ENCODE measurements at places on chromosomes 11 and 22.

DNA sequence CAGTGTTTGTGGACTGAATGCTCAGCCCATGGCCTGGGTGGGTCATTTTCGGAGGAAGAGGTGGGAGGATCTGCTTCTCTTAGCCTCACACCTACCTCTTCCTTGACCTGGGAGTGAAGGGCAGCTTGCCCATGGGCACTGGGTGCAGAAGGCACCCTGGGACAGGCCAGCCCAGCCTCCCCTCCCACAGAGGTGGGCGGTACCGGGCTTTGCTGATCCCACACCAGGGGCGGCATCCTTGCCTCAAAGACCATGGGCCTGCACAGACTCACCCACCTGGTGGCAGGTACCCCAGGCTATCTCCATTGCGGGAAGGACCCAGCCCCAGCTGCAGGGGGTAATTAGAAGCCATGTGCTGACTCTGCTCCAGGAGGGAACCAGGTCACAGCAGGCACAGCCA lies 1.5 kb upstream of the PNPLA5 start:
- no peak for DNase-seq

- DNase-seq, result no peak
Observed at GRCh38 chr22:44609400-44609988, 92.5 kb upstream of the PRR5 start.

DNA sequence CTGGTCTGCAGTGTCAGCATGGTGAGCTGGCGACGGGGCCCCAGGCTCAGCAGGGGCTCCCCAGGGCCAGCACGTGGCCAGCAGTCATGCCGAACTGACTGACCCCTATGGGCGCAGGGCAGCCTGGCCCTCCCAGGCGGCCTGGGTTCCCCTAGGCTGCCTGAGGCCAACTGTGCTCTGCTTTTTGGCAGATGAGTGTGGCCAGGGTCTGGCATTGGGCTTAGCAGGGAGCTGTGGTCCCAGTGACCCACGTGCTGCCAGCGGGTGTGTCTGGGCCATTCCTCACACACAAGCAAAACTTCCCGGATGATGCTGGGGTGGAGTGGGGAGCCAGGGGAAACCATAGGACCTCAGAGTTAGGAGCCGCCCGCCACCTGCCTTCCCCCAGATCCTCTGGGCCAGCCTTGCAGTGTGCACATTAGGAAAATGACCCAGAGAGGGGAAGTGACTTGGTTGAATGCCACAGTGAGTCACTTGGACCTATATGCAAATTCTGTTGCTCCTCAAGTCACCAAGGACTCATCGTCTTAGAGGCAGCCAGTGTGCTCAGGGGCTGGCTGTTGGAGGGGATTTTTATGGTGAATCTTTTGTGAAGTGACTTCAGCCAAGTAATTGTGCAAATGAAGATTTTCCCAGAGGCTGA lies 6.5 kb downstream of the ADORA2A start:
- DNase-seq, result peak; percentile 74

- no peak for DNase-seq
Observed at GRCh38 chr22:31995046-31995445, 48.0 kb upstream of the SLC5A1 start.

- no peak for DNase-seq
Observed at GRCh38 chr11:15972838-15973237, 383.5 kb downstream of the SOX6 start.

DNA sequence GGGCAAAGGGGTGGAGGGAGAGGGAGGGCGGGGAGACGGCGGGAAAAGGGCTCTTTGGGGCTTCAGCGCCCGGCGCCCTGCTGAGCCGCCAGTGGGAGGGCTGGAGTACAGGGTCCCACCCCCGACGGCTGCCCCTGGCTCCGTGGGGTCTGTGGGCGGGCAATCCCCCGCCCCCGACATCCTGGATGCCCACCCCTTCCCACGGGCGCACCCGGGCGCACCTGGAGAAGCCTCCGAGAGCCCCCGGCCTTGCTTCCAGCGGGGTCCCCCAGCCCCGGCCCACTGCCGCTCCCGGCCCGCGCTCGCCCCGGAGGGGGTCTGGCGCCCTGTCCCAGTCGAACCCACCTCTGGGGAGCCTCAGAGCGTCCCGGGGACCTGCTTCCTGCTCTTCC lies 394 bp downstream of the CHRM4 start:
- no peak for DNase-seq
